ENCODE measurements at places on chromosomes 1 and 21.

GRCh38 chr1:222691016-222691415, 21.3 kb downstream of the AIDA start:
- no peak for DNase-seq

DNA sequence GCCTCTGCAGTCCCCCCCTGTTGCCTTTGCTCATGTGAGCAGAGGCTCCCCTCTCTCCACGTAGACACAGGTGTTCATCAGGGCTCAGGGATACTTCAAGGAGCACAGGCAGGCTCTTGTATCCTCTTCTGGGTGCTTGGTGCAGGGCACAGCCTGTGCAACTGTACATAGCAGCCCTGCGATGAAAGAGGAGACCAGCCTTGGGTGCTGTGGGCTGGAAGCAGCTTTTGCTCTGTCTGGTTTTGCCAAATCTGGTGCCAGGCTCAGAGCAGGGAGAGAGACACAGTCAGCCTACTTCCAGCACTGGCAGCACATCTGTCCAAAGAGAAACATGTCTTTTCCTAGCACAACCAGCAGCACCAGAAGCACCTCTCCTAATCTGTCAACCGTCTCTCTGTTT, 132.1 kb downstream of the ETS2 start:
- no peak for DNase-seq

DNA sequence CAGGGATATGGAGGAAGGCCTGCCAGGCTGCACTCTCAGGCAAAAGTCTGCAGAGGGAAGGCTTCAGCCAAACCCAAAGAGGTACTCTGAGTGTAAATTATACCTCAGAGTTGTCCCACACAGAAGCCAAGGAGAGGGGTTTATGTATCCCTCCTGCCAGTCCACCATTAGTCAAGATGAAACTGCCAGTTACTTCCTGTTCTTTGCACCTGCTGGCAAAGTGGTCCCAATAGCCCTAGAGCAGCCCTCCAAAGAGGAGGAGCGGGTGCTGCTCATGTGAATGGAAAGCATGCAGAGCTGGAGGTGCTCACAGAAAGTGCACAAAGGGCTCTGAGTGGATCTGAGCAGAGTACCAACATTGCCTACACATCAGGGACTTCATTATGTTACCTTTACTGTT, 37.1 kb upstream of the MCOLN3 start:
- no peak for DNase-seq

- no peak for DNase-seq
Observed at GRCh38 chr1:167861664-167862381, 52.1 kb downstream of the ADCY10 start.

DNA sequence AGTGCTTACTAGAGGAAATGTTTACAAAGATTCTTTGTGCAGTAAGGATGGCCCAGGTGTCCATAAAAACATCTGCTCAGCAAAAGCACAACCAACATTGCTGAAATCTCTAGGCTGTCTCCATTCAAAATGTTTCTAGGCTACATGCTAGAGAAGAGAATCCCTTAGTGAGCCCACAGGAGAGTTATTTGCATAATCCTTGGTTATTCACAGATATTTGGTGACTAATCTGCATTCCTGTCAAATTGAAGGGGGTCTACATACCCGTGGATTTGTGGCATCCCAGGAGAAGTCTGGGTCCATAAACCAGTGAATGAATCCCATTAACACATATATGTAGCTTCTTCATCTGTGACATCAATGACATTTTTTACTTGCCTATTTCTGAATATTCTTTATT, 261.3 kb upstream of the ESRRG start:
- no peak for DNase-seq

DNA sequence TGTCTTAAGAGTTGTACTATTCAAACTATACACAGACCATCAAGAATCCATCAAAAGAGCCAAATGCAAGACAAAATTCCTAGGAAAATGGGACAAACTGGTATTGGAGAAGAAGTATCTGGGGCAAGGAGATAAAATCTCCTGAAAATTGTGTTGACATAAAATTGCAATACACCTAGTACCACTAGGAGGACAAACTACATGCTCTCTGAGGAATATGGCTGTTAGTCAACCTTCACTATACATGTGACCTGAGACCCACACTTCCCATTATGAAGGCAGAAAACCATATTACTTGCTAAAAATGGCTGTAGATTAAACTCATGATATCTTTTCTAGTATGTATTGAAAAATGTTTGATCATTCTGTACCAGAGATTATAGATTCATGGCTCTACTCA, 30.0 kb downstream of the IRF2BP2 start:
- DNase-seq: no peak

- DNase-seq: no peak
Observed at GRCh38 chr21:34992736-34993398, 56.2 kb downstream of the RUNX1 start.

DNA sequence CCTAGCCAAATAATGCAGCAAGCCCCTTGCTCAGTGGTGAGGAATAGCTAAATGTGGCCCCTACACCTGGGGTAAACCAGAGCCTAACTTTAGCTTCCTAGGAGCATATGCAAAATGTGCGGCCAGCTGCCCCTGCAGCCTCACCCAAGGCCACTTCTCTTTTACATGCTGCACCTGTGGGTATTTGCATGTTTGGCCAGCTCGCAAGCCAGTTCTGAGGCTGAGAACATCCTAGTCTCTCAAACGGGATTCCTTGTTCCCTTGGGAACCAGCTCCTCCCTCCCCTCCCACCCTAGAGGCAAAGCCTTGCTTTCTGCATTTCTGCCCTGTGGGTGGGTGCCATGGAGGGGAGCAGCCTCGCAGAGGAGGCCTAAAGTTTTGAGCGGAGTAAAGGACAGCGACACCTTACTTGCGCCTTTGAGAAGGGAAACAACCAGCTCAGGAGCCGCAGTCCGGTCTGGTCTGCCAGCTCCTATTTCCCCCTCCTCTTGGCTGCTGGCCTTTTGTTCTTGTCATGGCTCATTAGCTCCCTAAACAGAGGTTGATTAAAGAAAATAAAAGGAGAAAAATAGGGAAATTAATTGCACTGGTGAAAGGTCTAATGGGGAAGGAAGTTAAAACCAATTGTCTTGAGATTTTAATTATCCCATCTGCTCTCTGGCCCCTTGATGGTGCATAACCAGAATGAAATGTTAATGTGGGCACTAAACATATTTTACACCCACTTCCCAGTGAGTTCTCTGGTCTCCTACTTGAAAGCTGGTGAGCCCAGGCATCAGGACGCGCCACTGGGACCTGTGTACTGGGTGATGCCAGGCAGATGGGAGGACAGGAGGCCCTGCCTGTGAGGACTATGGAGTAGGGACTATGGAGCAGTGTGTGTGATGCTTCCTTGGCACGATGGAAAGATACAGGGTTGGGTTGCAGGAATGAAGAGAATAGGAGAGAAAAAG, 68.7 kb downstream of the TEX35 start:
- DNase-seq: no peak

All from NCI-H1694 (cell line).